ENCODE measurements at places on chromosomes 3 and 15.

DNA sequence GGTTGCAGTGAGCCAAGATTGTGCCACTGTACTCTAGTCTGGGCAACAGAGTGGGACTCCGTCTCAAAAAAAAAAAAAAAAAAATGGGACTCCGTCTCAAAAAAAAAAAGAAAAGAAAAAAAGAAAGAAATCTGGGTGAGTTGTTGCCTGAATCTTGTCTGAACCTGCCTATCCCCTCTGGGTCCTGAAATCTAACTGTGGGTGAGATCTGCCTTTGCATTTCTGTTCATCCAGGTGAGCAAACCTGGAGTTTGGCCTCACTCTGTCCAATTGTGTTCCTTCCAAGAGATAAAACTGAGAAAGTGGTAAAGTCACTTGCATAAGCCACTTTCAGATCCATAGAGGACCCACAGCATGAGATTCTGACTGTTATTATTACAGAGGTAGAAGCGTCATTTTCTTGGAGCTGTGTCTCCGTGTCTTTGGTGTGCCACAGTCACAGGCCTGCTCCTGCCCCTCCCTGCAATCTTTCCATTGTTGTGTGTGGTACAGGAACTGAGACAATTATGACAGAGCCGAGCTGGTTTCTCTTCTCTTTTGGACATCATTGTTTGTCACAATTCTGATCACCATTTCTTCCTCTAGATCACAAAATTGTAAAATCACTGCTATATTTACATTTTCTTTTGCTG, 235.9 kb downstream of the LPP start:
- peak; percentile 30 for DNase-seq

- no peak for DNase-seq
Measured at GRCh38 chr15:80386151-80386550, 18.0 kb upstream of the ARNT2 start.

- peak; percentile 54 for DNase-seq
Measured at GRCh38 chr15:33310481-33311311, at the start of gene RYR3. RYR3 (plus strand) TSS chr15:33310967; CDS start chr15:33311046, 79 bp downstream.

- DNase-seq = peak; percentile 91
Measured at GRCh38 chr15:87752250-87752951, 504.1 kb downstream of the NTRK3 start.

- no peak for DNase-seq
Measured at GRCh38 chr3:195043607-195044339, 227.2 kb downstream of the XXYLT1 start.

All from fibroblast of skin of back (primary cell).